ENCODE measurements at places on chromosomes 4 and X.

GRCh38 chrX:108361316-108361715 lies 76.9 kb downstream of the COL4A6 start:
- no peak for DNase-seq

DNA sequence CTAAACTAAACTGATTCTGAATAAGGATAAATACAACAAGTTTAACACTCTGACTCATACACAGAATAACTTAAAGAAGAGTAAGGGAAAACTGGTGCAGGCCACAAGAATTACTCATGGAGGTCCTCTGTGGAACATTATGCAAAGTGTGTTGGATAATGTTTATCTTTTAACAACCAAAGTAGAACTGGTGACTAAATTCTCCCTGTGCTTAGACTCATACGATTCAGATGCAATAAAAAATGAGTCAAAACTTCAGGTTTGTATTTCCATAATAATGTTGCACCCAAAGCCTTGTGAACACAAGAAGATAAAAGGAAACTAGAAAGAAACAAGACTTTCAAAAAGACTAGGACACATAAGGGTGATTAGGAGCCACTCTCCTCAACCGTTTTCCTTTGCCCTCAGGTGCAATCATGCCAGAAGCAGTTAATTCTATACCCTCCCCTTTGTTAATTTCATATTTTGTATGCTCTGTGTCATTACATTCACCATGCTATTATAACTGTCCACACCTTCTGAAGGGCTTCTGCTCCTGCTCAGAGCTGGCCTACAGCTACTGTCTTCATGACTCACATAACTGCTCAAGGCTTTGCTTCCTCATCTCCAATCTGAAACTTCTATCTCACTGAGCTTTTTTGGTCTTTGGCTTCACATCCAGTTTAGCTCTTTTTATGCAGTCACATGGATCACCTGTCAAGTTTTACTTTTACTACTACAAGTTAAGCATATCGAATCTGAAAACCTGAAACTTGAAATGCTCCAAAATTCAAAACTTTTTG lies 60.2 kb downstream of the KCNIP4 start:
- no peak for DNase-seq

DNA sequence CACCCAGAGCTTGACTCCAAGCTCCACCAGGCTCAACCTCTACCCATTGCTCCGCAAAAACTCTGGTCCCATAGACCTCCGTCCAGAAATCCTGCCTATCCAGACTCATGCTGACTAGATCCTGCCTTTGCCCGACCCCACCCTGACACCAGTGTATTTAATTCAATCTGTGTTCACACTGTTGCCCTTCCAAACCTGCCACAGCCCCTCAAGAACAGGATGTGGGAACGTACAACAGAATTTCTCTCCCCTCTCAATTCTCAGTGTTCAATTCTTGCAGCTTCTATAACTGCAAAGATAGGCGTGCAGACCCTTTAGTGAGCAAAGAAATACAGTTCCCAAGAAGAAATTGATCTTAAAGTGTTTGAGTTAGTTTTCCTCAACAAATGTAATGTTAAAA lies 154.2 kb upstream of the FRG1 start:
- DNase-seq, result no peak

DNA sequence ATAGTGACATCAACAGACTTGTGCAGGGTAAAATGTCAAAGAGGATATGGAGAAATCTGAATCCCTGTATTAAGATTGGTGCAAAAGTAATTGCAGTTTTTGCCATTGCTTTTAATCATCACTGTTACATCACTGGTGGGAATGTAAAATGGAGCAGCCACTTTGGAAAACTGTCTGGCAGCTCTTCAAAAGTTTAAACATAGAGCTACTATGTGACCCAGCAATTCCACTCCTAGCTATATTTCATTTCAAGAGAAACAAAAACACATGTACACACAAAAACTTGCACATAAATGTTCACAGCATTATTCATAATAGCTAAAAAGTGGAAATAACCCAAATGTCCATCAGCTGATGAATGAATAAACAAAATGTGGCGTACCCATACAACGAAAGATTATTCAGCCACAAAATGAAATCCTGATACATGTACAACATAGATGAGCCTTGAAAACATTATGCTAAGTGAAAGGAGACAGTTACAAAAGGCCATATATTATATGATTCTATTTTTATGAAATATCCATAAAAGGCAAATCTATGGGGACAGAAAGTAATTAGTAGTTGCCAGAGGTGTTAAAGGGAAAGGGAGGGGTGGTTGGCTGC lies 106.4 kb downstream of the AMELX start:
- no peak for DNase-seq

DNA sequence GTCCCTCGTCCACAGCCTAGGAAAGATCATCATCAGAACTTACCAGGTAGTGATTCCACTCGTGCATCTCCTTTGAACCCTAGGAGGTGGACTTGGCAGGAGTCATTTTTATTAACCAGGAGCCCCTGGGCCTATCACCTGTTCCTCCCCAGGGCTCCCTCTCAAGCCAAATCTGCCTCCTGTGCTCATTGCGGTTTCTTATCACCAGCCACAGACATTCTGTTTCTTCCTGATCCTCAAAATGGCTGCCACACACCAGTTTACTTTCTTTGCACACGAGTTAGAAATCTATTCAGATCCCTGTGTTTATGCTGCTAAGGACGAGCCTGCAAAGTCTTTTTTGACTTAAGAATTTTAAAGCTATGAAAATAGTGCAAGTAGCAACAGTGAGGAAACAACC lies 354.5 kb upstream of the BOD1L1 start:
- DNase-seq, result no peak

- DNase-seq, result no peak
Observed at GRCh38 chr4:112652216-112652615, 15.3 kb downstream of the LARP7 start.

DNA sequence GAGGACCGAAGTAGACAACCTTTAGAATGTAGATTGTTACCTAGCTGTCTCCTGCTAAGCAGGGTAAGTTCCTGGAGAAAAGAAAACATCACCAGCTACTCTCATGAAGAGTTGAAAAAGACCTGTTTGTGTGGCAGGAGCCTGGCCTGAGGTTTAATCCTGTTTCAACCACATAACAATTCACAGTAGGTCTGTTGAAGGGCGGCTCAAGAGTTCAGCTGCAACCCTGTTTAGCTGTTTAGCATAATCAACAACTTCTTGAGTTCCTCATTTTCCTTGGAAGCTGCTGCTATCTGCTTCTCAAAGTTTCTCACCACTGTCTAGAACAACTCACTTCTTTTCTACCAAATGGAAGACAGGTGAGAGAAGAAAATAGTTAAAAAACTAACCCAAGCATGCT lies 170.4 kb upstream of the TET2 start:
- no peak for DNase-seq

GRCh38 chr4:167114416-167114971 lies 119.8 kb downstream of the SPOCK3 start:
- DNase-seq, result no peak

- no peak for DNase-seq
Observed at GRCh38 chr4:148093065-148093464, 349.1 kb downstream of the NR3C2 start.

DNA sequence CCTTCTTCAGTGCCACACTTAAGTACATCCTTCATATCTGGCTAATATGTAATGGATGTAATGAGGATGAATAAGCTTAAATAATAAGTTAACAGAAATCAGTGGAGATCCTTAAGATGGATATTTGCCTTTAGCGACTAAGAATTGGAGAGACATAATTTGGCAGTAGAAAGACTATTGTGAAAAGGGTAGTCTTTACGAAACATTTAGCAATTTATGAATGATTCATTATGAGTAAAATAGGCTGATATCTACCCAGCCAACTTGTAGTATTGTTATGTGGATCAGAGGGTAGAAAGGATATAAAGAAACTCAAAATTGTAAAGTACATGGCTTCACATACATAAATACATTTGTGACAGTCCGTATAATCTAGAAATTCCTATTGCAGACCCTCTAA lies 2371.8 kb downstream of the PCDH7 start:
- no peak for DNase-seq

DNA sequence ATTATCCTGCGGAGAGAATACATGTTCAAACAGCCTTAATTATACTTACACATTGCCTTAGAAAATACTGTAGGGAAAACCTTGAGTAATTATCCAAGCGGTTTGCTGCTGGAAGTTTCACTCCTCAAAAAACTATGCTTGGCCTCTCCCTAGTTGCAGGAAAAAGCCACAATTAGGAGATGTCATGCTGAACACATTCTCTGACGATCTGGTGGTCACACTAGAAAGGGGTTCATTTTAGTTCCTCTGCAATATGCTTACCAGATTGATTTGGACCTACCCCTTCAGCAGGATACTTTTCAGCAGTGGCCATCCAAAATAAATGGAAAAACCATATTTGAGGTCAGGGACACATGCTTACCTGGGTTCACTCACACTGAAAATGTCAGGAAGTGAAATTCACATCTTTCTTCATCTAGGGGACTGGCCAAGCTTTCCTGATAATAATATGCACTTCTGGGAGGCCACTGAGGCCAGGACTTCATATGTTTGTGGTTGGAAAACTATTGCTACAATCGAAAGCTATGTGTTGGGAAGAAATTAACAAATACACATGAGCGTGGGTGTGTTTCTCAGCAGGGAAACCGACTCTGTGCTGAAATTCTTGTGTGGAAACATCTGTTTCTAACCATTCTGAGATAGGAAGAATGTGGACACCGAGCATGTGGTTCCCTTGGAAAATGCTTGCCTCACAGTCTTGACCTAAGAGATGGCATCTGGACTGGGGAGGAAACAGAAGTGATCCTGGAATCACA lies 68.8 kb downstream of the ATXN3L start:
- DNase-seq, result no peak

DNA sequence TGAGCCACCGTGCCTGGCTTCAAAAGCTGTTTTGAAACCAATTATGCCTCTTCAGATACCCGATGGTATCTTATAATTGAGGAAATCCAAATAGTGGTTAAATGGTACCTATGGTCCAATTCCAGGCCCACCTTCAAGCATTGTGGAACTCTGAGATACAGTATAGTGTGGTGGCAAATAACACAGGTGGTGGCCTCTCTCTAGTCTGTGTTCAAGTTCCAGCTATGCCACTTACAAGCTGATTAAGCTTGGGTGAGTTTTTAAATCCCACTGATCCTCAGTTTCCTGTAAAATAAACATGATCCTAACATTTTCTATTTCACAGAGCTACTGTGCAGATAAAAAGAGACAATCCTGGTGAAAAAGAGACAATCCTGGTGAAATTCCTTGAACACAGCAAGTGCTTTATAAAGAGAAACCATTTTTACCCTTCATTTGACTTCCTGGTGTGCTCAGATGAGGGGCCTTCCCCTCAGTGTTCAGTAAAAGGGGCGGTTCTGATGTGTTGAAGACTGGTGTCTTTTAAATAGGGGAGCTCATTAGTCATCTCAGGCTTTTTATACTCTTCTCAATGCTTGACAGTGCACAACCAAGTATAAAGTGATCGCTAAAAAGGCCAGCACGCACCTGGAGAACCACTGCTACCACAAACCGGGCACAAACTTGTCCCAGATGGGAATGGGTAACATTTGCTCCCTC lies 30.8 kb upstream of the CD40LG start:
- DNase-seq, result no peak

GRCh38 chr4:98803251-98803650 lies 125.7 kb downstream of the EIF4E start:
- DNase-seq, result no peak

GRCh38 chr4:73869130-73870055 lies at the start of gene CXCL1:
Gene CXCL1 (plus strand): TSS chr4:73869393. CDS start chr4:73869471, 78 bp downstream.
- no peak for DNase-seq

GRCh38 chr4:42649870-42650269 lies 7.0 kb downstream of the ATP8A1 start:
- DNase-seq, result no peak

- DNase-seq, result no peak
Observed at GRCh38 chr4:8101213-8102075, 57.2 kb downstream of the ABLIM2 start.

- no peak for DNase-seq
Observed at GRCh38 chr4:41991916-41992767, 1.8 kb downstream of the SLC30A9 start.

DNA sequence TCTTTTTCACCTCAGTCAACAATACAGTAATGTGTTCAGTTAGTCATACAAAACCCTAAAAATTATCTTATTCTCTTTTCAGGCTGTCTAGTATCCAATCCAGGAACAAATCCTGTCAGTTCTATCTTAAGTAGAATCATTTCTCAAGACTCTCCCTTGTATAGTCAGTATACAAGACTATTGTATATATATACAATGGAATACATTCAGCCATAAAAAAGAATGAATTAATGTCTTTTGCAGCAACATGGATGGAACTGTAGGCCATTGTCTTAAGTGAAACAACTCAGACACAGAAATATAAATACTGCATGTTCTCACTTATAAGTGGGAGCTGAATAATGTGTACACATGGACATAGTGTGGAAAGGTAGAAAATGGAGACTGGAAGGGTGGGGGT lies 501.2 kb upstream of the ATOH1 start:
- no peak for DNase-seq

DNA sequence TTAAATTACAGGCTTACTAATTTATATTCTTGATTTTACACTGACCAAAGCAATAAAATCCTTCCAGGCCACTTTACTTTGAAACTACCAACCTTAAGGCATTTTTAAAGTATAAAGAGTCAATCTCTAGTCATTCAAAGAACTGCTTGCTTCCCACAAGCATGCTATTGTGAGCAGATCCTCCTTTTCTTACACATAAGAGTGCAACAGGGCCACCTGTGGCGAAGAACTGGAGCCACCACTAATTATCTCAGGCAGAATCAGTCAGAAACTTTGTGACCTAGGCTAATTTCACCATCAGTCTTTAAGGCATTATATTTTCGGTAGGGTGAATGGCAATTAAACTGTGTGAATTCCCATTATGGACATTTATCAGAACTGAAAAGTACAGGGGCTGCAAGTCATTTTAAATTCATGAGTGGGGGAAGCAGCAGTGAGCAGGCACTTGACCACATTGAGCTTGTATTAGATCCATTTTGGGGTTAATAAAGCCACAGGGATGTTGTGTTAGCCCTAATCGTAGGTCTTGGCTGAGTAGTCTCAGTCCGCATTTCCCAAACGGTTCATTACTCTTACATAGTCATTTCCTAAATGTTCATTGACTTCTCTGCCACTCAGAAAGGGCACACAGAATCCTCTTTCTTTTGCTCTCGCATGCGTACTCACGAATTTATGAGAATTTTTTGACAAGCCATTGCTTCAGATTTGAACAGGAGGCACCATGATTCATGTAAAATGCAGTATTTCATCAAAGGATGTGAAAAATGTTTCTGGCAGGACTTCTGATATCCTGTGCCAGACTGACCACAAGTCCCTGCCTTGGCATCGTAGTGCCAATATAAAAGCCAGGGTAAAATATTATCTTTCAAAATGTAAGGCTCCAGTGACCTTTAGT lies 39.8 kb downstream of the NPY2R start:
- no peak for DNase-seq

- DNase-seq, result no peak
Observed at GRCh38 chr4:138297743-138298405, 55.7 kb upstream of the SLC7A11 start.

Measured in HCT116 (cell line).